ENCODE measurements at places on chromosomes 13 and 19.

GRCh38 chr13:35387682-35388250, 88.7 kb downstream of the MAB21L1 start:
- no peak for DNase-seq

DNA sequence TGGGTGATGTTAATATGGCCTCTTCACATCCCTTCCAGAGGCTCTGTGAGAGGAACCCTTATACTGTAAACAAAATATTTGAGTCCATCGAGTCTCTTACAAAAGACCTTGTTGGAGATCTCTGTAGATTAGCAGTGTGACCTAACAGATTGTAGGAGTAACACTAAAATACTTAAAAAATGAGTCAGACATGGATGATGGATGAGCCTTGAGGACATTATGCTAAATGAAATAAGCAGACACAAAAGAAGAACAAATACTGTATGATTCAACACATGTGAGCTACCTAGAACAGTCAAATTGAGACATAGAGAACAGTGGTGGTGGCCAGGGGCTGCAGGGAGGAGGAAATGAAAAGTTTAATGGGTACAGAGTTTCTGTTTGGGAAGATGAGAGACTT, 152.2 kb upstream of the UBL3 start:
- no peak for DNase-seq

DNA sequence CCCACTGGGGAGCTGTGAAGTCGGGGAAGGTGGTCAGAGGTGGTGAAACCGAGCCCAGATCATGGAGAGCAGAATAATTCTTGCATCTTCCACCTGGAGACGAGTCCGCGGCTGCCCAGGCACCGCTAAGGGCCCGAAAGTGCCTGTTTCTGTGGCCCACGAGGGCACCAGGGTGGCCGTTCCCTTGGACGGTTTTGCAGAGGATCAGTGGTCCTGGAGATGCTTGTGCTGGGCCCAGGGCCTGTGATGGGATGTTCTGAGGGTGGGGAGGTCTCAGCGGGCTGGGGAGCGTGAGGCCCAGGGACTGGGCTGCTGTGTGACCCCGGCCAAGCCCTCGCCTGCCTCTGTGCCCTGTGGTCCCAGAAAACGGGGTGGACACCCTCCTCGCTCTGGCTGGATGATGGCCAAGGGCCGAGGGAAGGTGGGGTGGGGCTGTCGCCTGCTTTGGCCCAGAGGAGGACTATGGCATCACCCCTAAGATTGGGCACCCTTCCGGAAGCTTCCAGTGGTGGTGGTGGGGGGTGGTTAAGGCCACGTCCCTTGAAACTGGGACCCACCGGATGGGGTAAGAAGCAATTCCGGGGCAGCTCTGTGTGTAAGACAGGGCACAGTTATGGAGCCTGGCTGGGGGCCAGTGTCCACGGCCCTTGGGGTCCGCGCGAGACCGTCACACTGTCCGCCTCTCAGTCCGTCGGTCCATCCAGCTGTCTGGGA, 51.3 kb upstream of the NFIC start:
- DNase-seq: no peak

GRCh38 chr19:57317503-57317902, 2.8 kb upstream of the ZNF543 start:
- no peak for DNase-seq

DNA sequence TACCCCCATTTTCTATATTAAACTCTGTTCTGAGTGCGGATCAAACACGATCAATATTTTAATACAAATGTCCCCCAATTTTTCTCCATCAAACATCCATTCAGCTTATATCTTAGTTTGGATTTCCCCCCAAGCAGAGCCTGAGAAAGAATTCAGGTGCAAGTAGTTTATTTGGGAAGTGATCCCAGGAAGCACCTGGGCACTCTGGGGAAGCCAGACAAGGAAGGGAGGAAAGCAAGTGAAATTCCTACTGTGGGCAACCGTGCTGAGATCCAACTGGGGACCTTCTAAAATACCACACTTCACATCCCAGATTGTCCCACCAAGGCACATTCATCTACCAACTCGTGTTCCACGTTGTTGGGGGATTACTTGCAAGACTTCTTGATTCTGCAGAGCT, 323.4 kb upstream of the NBEA start:
- no peak for DNase-seq

DNA sequence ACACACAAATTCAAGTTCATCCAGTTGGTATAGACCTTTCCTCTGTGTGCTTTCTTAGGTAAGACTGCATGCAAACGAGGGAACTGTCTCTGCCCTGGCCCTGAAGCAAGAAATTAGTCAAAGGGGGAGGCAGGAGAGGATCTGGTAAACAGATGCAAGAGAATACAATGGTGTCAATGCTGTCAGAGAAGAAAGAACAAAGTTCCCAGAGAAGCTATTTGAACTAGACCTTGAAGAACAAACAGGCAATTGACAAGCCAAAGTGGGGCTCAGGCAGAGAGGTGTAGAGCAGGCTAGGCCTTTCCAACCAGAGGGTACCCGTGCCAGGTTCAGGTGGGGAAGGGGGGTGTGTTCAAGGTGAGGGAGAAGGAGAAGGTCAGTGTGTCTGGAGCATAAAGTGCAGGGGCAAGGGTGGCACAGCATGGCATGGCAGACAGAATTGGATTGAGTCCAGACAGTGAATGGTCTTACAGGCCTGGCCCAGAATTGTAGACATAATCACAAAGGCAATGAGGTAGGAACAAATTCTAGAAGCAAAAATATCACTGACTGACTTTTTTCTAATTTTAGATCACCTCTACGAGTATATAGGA, 95.0 kb upstream of the STARD13 start:
- DNase-seq: no peak

DNA sequence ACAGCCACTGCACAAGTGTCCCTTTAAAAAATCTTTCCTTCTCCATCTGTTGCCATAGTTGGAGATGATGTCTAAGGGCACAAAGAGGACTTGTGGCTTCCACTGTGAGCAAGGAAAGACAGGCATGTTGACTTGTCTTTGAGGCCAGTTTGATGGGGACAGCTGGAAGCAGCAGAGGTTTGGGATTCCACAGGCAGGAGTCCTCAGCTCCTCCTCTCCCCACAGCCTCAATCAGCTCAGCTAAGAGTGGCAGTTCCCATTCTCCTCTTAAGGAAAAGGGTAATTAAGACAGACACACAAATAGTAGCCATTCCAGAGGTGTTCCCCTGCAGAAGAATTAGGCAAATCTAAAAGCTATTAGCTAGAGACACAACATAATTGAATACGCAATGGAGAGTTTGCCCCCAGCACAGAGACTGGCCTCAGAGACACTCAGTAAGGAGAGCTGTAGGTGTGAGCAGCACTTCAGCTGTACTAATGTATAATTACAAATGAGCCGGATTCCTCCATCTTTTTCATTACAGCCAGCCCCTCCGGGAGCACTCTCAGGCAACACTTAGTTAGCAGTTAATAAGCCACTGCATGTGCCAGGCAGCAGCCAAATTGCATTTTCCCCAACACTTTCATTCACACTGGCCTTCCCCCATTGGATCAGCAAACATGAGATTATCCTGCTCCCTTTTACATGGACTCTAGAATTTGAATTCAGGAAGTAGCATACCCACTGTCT, 434.0 kb downstream of the FOXO1 start:
- no peak for DNase-seq

DNA sequence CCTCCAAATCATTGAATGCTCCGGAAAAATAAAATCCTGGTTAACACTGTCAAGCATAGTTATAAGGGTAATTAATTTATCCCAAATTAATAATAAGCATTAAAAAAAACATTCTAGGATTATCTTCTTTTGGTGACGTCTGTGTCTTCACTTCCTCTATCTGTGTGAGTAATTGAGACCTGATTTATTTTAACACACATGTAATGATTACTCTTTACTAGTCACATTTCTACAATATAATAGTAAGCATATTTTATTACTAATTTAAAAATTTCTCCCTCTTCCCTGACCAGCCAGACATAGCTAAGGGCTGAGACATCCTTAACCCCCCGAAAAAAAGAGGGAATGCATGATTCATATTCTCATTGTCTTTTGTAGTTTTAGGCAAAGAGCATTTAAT, 2.3 kb downstream of the FNDC3A start:
- DNase-seq: no peak

DNA sequence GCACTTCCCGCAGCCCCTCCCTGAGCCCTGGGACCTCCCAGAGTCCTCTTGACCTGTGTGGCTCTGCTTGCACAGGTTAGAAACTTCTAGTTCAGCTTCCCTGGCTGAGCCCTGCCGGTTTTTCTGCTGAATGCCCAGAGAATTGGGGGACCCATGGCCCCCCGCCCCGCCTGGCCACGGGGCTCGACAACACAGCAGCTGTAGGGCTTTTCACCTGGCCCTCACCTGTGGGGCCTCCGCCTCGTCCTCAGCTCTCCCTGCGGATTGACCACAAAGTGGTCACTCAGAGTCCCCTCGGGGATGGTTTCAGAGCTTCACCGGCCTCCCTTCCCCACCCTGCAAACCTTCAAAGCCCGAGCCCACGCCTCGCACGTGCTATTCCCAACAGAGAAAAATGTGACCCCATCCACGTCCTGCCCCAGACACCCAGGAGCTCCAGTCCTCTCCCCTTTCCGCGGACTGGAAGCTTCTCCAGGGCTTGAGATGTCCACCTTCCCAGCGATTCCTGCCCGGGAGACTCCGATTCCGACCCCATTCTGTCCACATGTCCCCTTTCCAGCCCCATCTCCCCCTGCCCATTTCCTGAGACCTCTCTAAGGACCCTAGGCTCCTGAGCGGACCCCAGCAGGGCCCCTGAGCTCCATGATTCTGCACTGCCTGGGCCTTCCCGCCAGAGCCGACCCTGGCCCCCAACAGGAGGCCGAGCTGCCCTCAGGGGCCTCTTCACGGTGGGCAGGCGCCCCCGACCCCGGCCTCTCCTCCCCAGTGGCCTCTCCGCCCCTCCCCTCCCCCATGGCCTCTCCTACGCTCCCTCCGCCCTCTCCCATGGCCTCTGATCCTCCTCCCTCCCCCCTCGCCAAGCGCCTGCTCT, 41.9 kb downstream of the ANKRD10 start:
- no peak for DNase-seq

GRCh38 chr19:10390652-10391286, 10.4 kb upstream of the TYK2 start:
- no peak for DNase-seq

All from GM18507 (cell line).